Right hindlimb (tissue), 1 donor: ENCODE measurements at places on chromosomes 12 and 14.
A peak's percentile ranks its signal among the peaks of the same experiment; 100 is the strongest.

DNA sequence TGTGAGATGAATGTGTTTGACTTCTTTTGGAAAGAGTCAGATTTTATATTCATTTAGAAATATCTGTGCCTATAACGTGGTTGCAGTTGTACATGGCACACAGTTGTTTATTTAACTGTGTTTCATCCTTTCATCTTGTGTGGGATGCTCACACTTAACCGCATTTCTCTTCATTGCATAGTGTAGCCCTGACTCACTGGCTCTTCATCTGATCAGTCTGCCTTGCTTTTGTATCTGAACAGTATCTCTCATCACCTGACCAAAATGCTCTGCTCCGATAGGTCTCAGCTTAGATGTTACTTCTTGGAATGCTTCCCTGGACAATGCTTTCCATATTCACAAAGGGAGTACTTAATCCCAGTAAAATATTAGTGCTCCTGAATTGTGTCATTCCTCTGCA lies 83.4 kb downstream of the PDE3A start:
- DNase-seq, result no peak

DNA sequence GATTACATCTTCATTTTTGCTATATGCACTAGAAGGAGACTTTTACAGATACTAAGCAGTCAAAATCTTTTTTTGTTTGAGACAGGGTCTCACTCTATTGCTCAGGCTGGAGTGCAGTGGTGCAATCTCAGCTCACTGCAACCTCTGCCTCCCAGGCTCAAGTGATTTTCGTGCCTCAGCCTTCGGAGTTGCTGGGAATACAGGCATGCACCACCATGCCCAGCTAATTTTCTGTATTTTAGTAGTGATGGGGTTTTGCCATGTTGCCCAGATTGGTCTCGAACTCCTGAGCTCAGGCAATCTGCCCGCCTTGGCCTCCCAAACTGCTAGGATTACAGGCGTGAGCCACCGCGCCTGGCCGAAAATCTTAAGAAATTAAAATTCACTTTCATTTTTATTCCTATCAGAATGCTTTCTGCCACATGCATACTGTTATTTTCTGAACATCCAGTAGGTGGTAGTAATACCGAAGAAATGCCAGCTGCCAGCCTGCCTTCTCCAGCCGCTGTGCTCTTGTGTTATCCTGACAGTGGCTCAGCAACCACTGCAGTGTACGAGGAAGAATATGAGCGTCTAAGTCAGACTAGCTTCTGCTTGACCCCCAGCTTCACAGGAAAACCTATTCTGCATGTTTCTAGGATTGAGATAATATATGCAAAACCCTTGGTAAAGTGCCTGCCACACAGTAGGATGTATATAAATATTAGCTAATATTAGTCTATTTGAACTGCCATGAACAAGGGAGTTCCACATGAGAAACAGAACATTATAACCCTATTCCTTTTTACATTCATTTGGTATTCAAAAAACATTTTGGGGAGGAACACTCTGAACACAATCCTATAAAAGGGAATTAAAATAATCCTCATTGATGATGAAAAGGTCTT lies 54.2 kb downstream of the RPAP3 start:
- DNase-seq, result peak; percentile 57

DNA sequence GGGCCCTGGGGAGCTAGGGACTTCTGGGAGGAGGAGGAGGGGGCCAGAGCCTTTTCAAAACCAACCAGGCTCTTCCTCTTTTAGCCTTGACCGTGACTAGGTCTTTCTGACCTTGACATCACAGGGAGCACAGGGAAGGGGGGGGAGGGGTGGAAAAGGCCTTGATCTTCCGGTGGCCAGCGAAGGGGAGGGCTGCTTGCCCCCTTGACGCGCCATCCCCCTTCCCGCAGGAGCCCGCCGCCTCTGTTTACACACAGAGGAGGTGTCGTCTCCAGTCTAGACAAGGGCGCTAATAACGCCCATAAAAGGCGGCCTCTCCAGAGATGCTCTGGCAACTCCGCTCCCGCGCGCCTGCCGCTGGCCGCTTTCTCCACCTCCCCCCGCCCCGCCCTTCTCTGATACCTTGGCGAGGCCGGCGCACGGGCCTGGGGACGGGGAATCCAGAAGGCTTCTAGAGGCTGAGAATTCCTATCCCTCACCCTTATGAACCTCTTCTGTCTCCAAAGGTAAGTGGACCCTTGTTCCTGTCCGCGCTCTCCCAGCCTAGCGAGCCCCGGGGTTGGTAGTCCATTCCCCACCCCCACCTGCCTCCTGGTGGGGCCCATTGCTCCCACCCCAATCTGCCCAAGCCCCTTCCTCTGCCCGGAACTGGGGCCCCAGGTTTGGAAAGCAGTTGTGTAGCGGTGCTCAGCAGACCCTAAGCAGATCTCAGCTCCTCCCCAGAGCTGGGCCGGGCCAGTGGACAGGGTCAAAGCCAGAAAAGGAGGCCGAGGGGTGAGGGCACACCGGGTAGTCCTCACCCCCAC lies 4.9 kb upstream of the HOXC12 start:
- no peak for DNase-seq

- no peak for DNase-seq
These were observed 86.4 kb downstream of the DACT1 start for GRCh38 chr14:58724206-58724605.

DNA sequence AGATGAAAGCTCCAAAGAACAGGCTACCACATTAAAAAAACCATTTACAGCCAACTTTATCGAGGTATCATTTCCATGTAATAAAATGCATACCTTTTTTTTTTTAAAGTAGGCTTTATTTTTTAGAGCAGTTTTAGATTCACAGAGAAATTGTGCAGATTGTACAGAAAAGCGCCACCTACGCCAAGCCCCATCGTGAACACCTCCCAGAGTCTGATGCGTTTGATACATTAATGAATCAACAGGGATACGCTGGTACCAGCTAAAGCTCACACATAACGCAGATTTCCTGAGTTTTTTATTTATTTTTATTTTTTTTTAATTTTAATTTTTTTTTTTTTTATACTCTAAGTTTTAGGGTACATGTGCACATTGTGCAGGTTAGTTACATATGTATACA lies 129.9 kb downstream of the KIF26A start:
- DNase-seq, result no peak

DNA sequence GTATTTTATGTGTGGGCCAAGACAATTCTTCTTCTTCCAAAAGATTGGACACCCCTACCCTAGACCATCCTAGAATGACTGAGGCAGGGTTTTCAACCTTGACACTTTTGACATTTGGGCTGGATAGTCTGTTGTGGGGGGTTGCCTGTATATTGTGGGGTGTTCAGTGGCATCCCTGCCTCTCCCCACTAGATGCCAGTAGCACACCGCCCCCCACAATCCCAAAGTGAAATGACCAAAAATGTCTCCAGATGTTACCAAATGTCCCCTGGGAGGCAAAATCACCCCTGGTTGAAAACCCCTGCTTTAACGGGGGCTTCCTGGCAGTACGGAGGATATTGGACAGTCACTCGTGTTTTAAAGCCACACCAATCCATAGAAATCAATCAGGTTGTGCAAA lies 219.6 kb downstream of the PHETA1 start:
- DNase-seq, result no peak

- no peak for DNase-seq
These were observed 264.3 kb upstream of the FOXN3 start for GRCh38 chr14:89681086-89682018.

DNA sequence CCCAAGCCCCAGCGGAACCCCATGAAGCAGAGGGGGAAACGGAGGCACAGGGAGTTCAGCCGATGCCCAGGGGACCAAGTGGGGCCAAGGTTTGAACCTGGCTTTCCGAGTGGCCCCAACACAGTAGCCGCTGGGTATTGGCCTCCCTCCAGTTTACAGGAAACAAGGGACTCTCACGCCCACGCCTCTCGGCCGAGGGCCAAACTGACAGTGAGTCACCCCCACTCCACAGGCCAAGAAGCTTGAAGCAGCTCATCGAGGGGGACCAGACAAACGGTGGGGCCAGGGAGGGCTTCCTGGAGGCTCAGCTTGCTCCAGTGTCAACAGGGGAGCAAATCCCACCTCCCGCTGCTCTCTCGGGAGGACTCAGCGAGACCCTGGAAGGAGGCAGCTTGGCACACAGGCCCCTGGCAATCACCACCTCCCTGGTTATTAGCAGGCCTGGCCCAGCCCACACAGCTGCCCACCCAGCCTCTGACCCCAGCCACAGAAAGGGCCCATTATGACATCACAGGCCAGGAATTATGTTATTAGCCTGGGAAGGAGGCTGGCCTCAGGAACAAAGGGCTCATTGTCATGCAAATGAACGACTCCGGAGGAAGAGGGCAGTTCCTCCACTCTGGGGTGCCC lies 54.6 kb downstream of the NCOR2 start:
- DNase-seq, result peak; percentile 87

- no peak for DNase-seq
These were observed 11.5 kb downstream of the TEAD4 start for GRCh38 chr12:2970744-2971143.

DNA sequence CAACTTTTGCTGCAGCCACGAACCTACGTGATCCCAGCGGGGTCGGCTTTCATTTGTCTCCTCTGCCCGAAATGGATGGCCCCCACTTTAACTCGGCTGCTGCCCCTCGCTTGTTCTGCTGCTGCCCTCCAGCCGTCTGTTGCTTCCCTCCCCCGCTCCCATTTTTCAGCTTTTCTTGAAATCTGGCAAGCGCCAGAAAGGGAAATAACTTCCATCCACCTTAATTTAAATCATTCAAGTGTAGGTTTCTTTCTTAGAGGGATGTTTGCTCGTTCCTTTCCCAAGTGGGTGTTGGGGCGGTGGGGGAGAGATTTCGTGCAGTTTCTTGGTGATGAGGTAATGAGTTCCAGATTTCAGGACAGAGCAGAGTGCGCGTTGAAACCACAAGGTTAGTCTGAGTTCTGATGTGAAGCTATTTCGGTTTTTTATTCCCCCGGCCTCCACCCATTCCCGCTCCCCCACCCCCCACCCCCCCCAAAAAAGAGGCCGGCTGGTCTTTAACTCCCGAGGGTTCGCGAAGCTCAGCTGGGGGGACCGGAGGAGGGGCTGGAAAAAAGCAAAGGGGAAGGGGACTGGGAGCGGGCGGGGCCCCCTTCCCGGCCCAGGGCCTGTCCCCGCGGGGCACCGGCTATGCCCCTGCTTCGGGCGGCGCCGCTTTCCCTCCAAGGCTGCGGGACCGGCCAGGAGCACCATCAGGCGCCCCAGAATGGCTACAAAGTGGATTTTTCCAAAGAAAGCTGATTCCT lies 2.2 kb upstream of the ZFP36L1 start:
- peak; percentile 89 for DNase-seq

DNA sequence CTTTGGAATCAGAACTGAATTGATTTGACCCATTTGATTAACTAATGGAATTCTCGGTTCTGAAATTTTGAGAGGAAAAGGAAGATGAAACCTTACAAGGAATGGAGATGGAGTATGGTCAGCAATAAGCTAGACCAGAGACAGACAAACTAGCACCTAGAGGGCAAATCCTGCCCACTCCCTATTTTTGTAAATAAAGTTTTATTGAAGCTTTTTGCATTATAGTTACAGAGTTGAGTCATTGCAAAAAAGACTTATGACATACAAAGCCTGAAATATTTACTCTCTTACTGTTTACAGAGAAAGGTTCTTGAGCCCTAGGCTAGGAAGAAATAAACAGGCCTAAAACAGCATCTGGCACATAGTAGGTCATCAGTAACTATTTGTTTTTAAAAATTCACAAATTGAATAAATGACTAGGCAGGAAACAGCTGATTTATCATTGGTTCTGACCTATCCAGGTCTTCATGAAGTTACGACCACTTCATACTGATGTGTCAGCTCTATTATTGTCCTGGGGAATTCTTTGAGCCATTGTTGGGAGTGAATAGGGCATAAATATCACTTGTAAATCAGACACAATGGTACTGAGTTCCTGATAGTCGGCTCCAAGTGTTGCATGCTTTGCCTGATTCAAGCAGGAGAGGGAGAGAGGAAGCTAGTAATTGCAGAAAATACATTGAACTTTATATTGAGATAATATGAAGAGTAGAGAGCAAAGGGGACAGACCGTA lies 14.6 kb upstream of the STAB2 start:
- no peak for DNase-seq

DNA sequence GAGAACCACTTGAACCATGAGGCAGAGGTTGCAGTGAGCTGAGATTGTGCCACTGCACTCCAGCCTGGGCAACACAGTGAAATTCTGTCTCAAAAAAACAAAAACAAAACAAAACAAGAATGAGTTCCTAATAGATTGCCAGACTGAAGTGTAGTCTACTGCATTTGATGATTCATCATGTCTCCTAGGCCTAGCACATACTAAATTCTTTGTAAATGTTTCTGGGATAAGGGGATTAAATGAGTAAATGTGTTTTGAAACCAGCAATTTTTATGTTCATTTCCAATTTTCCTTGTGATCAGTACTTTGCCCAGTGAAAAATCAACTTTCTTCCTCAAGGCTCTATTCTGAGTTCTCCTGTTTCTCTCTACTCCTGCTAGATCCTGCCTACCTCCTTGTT lies 2.9 kb upstream of the DYRK2 start:
- no peak for DNase-seq

GRCh38 chr14:93803408-93804318 lies 15.4 kb upstream of the PRIMA1 start:
- no peak for DNase-seq

DNA sequence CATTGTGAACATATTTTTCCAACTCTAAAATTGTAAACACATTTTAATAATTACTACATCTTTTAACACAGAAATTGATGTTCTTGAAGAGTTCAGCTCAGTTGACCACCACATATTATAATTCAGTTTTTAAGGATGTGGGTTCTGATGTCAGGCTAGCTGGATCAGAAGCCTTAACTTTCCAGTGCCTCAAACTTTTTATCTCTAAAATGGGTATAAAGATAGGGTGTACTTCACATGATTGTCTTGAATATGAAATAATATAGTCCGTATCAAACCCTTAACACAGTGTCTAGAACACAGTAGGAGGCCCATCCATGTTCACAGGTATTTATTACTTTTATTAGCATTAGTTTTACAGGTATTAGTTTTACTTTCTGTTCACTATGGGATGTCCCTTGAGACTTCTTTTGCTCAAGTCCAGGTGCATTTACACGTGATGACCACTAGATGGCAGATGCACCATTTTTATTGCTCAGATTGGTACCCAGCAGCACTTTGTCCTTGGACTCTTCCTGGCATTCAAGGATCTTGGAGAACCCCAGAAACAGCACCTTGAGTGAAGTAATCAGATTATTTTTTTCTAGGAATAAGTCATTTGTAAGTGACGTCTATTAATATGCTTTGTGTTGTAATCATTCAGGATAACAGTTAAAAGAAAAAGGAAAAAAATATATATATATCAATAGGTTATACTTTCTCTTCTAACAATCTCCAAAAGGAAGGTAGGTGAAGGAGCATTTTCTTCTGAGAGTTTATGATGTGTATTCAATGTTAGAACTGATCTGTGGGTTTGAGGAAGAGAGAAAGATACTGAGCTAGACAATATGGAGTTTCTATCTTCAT lies 580.2 kb downstream of the ETNK1 start:
- peak; percentile 35 for DNase-seq

GRCh38 chr12:95591731-95592130 lies 40.5 kb upstream of the USP44 start:
- DNase-seq, result no peak

DNA sequence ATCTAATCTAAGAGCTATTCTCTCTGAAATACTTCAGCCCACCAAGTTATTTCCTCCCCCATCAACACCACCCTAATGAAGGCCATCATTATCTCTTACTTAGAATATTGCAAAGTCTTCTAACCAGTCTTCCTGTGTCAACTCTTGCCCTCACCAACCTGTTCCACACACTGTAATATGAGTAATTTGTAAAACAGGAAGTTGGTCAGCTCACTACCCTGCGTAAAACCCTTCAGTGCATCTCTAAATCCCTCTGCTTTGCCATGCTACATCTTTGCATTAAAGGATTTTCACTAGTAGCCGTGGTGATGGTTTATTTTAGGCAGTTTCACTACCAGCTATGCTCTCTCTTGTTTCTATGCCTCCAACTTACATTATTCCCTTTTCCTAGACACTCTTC lies 70.0 kb downstream of the KIF21A start:
- DNase-seq, result no peak

- no peak for DNase-seq
These were observed 87.3 kb upstream of the LRIG3 start for GRCh38 chr12:59007620-59008019.
